HFFc6 (cell line): ENCODE measurements at places on chromosomes 2 and 18. TPM values are rescaled to one million over a fixed set of nuclear protein-coding genes. Genes with fewer than 3 reads are reported as not detected.

GRCh38 chr2:5546181-5546580 is 146.0 kb upstream of the SOX11 start:
- no peak for DNase-seq

- no peak for DNase-seq
Measured at GRCh38 chr2:202221873-202222272, 16.5 kb downstream of the SUMO1 start.

Gene AOX1
- total RNA-seq = 40.9 to 64.7 TPM (median 46.5 TPM) in 3 replicates

Gene UGT1A9
- not detected in 3 replicates for total RNA-seq

DNA sequence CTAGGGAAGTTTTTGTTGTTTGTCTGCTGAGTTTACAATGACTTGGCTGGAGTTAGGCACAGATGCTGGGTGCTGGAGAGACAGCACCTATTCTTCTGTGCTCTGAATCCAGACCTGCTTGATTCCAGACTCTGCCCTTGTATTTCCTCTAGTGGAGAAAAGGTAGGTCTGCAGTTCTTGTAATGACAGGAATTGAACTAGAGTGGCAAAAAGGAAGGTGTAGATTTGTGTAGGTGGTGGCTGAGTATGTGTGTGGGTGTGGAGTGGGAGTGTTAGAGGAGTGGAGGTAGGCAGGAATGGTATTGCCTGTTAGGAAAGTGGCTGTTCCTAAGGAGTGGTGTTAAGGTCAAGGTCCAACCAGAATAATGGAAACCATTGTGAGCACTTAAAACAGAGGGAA is 71.9 kb upstream of the LYPD6 start:
- no peak for DNase-seq

Gene GAL3ST2
- 0.21 to 0.26 TPM in 2 of 3 replicates, not detected in the other for total RNA-seq
